Fibroblast of villous mesenchyme (primary cell): ENCODE measurements at places on chromosomes 16 and 17. TPM values are rescaled to one million over a fixed set of nuclear protein-coding genes. Genes with fewer than 3 reads are reported as not detected.

DNA sequence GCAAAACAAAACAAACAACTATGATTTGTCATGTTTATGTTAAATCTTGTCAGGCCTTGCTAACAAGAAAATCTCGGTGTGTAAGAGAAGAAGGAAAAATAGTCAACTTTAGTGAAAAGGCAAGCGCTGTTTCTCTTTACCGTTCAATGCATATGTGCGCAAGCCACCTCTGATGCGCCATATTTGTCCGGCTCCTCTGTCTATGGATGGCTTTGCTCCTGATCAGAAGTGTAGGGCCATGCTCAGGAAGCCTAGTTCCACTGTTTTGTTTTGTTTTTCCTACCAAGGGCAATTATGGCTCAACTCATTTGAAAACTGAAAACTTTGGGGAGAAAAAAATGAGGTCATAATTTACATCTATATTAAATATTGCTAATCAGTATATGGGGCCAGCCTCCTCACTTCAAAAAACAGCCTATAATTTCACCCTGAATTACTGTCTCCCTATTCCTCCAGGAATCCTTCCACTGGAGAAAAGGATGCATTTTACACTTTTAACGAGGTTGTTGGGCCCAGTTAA is 4.5 kb downstream of the MAF start:
- no peak for DNase-seq

GRCh38 chr16:57307365-57307764 is 22.9 kb upstream of the PLLP start:
- no peak for DNase-seq

GRCh38 chr17:47057830-47058229 is 78.8 kb upstream of the RPRML start:
- no peak for DNase-seq

DNA sequence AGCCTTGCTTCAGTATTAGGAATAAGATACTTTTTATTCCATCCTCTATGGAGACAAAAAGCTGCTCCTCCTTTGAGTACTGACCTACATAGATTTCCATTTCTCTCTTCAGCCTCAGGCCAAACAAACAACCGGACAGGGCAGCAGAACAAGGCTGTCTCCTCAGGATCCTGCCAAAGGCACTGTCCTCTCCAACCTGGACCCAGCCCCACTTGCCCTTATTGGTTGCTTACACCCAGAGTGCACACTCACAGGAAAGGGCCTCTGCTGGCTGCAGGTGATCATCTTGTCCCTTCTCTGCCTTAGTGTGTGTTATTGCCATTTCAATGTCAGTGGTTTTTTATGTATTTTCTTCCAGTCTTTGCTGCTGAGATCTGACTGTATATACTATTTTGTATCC is 26.6 kb downstream of the LIG3 start:
- DNase-seq = no peak

DNA sequence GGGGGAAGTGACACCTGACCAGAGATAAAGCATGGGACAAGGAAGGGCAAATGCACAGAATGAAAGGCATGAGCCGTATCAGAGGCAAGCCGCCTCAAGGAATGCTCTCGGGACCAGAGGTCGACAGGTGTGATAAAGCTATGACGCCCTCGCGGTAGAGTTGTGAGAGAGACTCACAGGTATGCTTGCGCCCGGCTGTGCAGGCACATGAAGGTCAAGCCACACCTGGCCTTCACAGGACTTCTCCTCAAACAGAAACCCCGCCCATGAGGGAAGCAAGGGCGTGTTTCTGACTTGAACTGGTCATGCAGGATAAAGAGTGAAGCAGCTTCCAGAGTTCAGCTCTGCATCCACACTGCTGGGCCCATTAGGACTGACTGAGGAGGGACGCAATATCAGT is 7.8 kb downstream of the NCBP3 start:
- no peak for DNase-seq

GRCh38 chr16:23194497-23195221 is 12.1 kb downstream of the SCNN1G start:
- DNase-seq = no peak

GRCh38 chr17:73614256-73614655 is 30.0 kb downstream of the SDK2 start:
- DNase-seq = no peak

DNA sequence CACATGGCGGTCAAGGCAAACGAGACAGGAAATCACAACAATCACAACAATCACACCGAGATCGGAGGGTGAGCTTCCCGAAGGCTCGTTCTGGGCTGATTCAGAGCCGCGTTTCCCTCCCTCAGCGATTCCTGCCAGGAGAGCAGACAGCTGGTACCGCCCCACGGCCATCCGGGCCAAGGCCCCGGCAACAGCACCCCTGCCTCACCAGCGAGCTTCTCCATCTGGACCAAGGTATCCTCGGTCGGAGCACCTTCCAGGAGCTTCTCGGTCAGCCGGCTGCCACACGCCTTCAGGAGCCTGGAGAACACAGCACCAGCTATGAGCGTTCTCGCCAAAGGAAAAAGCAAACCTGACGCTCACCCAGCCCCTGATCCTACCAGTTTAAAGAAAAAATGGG is 15.2 kb upstream of the PLD6 start:
- no peak for DNase-seq

GRCh38 chr17:59380474-59380873 is 49.0 kb downstream of the YPEL2 start:
- no peak for DNase-seq

- no peak for DNase-seq
These were observed 54.0 kb downstream of the ABR start for GRCh38 chr17:1125788-1126145.

- peak; percentile 68 for DNase-seq
These were observed 29.9 kb downstream of the DYNLL2 start for GRCh38 chr17:58112970-58113631.

DNA sequence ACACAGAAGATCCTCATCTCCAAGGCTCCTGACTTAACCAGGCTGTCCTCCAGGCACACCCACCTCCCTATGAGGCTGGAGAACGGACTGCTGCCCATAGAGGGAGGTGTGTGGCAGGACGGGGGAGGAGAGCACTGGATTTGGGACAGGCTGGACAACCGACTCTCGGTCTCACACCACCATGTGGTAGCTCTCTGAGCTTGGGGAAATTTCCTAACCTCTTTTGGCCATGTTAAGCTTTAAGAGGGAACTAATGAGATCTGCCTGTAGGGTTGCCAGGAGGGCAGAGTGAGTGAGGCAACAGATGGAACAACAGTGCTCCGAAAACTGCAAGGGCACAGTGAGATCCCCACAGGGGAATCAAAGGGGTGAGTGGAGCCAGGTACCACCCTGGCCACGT is 32.7 kb downstream of the RHBDL3 start:
- peak; percentile 20 for DNase-seq

DNA sequence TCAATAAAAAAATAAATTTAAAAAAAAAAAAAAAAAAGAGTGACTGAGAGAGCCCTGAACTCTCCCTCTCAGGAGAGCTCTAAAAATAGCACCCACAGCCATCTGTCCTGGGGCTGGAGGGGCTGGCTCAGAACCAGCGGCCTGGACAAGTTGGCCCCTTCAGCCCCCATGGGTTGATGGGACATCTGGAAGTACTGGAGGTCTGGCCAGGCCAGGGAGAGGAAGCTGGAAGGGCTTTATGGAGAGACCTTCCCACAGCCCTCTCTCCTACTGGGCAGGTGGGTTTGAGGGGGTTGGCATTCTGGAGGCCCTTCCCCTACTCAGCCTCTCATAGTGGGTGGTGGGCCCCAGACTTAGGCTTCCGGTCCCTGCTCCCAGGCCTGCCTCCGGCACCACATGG is 93.7 kb upstream of the TMEM97 start:
- DNase-seq = peak; percentile 29

DNA sequence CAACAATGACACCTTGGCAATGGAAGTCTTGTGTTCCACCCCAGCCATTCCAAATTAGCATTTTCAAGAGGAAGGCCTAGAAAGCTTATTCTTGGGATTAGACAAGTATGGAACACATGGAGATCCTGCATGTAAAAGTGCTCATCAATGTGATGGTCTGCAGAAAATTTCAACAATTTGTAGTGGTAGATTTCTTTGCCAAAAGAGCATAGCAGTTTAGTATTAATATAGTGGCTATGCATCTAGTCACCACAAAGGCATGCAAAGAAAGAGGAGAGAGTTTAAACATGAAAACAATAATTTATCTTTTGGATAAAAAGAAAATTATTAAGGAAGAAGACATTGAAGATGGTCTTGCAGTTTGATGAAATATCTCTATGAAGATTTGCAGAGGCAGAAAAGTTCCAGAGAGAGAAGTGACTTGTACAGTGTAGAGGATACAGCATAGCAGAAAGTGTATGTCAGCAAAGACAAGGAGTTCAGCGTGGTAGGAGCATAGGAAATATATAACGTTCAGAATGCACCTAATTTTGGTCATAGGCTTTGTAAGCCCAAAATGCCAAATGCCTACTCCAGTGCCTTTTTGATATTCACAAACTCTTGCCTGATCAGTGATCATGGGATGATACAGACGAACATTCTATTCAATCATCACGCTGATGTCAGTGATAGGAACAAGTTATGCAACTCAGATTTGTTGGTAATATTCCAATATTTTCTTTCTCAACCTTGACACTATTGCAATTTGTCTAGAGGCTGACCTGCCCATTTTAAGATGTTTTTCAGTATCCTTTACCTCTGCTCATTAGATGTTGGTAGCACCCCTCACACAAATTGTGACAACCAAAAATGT is 727.9 kb upstream of the SOX9 start:
- no peak for DNase-seq

DNA sequence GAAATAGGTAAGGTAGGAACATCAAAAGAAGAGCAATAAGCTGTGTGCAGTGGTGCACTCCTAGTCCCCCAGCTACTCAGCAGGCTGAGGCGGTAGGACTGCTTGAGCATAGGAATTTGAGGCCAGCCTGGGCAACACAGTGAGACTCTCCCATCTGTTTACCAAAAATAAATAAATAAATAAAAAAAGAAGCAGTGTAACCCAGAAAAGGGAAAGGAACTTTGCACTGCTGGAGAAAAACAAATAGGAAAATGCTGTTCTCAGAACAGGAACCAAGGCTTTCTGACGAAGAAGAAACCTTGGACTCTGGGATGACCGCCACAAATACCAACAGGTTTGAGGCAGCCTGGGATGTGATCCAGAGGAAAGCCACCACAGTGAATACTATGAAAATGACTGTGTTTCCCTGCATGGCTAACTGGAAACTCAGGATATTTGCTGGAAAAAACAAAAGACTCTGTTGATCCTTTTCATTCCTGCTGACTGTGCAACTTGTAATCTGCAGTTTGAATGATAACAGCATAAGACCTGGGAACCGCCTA is 41.2 kb downstream of the TTC19 start:
- peak; percentile 41 for DNase-seq

GRCh38 chr17:58325289-58325726 is 3.3 kb downstream of the TSPOAP1 start:
- no peak for DNase-seq

- DNase-seq = peak; percentile 84
These were observed 25.0 kb downstream of the HOXB1 start for GRCh38 chr17:48505788-48506187.

GRCh38 chr16:87441886-87442580 is 49.9 kb downstream of the MAP1LC3B start:
- DNase-seq = peak; percentile 52

- DNase-seq = no peak
These were observed 554.3 kb upstream of the HSBP1 start for GRCh38 chr16:83253521-83253920.

DNA sequence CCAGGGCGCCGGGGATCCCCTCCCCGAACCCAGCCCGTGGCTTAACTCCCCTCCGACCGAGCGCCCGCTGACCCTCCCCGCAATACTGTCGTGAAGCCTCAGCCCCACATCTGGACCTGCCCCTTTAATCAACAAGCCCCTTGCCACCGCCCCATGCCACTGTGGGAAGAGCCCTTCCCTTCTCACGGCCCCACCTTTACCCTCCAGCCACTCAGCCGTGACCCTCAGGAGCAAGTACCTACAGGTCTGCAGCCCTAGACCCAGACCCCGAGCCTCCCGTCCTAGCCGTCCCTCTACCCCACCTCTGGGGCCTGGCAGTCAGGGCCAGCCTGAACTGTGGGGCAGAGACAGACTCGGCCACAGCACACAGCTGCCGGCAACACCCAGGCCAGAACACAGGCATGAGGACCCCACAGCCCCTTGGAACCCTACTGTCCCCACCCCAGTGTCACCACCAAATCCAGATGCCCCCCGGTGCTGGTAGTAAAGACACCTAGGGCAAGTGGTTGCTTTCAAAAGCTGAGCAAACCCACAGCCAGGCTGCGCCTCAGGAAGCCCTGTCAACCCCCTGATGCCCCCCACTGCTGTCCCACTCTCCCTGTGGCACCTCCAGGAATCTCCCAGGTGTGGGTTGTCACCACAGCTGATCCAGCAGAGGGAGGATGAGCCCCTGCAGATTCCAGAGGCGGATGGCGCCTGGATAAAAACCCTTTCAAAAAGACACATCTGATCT is 1.4 kb downstream of the NXPH3 start:
- DNase-seq = no peak

DNA sequence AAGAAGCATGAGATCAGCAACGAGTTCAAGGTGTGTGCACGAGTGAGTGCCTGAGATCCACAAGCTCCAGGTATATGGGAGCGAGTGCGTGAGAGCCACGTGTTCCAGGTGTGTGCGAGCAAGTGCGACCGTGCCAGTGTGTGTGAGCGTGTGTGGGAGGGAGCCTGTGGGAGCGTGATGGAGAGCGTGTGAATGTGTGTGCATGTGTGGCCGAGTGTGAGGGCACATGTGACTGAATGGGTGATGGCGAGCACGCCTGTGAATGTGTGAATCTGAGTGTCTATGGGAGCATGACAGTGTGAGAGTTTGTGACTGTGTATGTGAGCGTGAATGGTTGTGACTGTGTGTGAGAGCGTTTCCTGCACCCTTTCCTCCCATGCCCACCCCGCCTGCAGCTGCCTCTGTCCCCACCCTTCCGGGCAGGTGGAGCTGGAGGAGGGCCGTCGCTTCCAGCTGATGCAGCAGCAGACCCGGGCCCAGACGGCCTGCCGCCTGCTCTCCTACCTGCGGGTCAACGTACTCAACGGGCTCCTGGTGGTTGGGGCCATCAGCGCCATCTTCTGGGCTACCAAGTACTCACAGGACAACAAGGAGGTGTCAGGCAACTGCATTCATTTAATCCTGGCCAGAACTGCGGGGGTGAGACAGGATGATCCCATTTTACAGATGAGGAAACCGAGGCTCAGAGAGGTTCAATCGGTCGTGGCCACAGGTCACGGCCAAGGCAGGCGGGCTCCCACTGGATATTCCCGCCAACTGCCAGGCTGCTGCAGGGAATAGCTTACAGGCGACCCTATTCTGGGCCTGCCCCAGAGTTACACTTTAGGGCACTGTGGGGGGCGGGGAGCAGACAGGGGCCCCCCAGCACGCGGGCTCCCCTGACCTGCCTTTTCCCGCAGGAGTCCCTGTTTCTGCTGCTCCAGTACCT is 3.7 kb downstream of the TMC8 start:
- peak; percentile 36 for DNase-seq

GRCh38 chr16:31428279-31428597 is at the start of gene COX6A2:
Gene COX6A2, minus strand, starts transcription at chr16:31428360. Its CDS starts 35 bp downstream, at chr16:31428325.
- no peak for DNase-seq

GRCh38 chr17:50589095-50589705 is 28.7 kb downstream of the CACNA1G start:
- DNase-seq = no peak

- no peak for DNase-seq
These were observed 10.9 kb downstream of the MAF start for GRCh38 chr16:79589601-79590102.

GRCh38 chr16:85903559-85903958 is 4.6 kb downstream of the IRF8 start:
- DNase-seq = no peak

The NECAB2 gene
- not detected in 2 replicates for total RNA-seq

The PPY gene
- total RNA-seq = not detected in 2 replicates

The SGCA gene
- 0.32 TPM in 1 of 2 replicates, not detected in the other for total RNA-seq

The CES2 gene
- 38.9 and 41.9 TPM in 2 replicates for total RNA-seq

The TRPV2 gene
- total RNA-seq = 53.5 and 106 TPM in 2 replicates

The ABCC12 gene
- total RNA-seq = under 0.01 TPM in 1 of 2 replicates, not detected in the other

The ZFHX3 gene
- 3.9 and 6.8 TPM in 2 replicates for total RNA-seq

The TNK1 gene
- under 0.01 and 2.2 TPM in 2 replicates for total RNA-seq

The CTRB1 gene
- total RNA-seq = not detected in 2 replicates

The PRSS8 gene
- total RNA-seq = under 0.01 TPM in 1 of 2 replicates, not detected in the other
